ENCODE measurements at places on chromosomes 5 and 9.

- no peak for DNase-seq
Measured at GRCh38 chr9:98854266-98854665, 46.8 kb downstream of the GALNT12 start.

DNA sequence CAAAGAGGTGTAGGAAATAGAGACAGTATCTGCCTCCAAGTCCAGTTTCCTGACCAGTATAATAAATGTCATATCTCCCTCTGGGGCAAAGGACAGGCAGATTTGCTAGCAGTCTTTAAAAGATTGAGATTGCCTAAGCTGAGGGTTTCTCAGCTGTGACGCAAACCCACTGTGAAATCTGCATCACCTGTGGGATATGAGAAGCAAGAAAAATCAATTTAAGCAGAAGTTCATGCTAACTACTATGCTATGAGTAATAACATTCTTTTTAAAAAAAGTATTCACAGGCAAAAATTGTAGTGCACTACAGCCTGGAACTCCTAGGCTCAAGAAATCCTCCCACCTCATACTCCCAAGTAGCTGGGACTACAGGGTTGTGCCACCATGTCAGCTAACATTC lies 168.1 kb upstream of the POC5 start:
- no peak for DNase-seq

GRCh38 chr5:145718956-145719355 lies 116.2 kb downstream of the PRELID2 start:
- no peak for DNase-seq

DNA sequence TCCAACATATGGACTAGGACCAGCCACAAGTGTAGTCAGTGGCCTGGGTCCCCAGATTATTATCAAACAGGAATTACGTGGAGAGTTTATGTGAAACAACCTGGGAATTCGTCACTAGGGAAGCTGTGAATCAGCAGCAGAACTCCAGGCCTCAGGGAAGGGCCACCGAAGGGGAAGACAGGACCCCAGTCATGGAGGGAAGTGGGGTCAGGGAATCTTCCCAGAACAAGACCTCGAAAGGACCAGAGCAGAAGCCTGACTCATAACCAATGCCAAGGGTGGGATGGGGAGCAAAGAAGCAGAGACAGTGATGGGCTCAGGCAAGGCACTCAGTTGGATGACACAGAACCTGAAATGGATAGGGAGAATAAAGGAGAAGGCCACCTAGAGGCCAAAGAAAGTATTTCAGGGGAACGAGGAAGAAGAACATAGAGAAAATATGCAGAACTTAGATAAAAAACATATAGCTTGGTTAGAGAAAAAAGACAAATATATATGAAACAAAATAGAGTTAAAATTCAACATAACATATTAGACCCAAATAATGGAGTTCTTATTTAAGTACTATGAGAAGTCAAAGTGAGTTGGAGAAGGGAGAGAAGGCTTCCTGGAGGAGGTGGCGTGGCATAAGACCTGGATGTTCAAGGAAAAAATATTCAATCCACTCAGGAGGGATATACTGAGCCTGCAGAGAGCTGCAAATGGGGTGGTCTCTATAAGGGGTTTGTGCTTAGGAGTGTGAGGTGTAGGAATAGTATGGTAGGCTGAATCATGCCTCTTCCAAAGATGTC lies 66.7 kb upstream of the CAST start:
- no peak for DNase-seq

- no peak for DNase-seq
Measured at GRCh38 chr5:150045549-150045948, 40.8 kb downstream of the CSF1R start.

DNA sequence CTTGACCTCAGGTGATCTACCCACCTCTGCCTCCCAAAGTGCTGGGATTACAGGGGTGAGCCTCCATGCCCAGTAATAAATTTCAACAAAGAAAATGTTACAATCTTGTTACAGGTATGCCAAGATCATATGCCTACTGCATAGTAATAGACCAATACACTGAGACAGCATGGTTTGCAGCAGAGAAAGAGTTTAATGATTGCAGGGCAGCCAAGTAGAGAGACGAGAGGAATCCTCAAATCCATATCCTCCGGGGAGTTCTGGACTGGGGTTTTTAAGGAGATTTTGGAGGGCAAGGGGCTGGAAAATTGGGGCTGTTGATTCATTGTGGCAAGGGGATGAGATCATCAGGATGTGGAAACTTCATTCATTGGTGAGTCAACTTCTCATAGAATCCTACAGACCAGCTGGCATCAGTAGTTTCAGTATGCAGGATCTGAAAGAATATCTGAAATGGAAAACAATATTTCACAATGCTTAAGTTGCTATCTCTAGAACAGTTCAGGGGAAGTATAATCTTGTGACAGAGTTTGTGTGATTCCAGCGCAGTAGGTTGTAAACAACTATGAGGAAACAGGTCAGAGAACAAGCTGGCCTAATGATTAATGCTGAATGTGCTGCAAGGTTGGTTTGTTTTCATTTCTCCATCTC lies 14.8 kb upstream of the TUT7 start:
- DNase-seq = no peak

GRCh38 chr5:33523208-33523771 lies 82.5 kb downstream of the TARS1 start:
- DNase-seq = no peak

GRCh38 chr5:93583439-93583767 lies 381 bp downstream of the NR2F1 start:
- DNase-seq = no peak

DNA sequence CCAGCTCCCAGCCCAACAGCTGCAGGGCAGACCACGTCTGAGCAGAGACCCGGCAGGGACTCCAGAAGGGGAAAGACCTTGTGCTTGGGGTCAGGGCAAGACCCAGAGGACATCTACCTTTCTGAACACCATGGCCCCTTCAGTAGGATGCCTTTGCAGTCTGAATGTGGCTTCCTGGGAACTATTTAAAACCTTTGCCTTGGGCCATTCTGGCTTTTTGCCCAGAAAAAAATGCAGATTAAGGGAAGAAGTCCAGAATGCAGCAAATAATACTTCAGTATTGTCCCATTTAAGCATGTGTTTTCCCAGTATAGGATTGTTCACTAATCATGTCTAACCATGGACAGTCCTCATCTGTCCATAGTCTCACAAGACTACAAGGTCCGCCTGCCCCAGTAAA lies 67.5 kb upstream of the ERCC6L2 start:
- DNase-seq = no peak

- no peak for DNase-seq
Measured at GRCh38 chr5:133916914-133917313, 51.5 kb downstream of the C5orf15 start.
